Activated CD4-positive, alpha-beta memory T cell treated with anti-CD3 and anti-CD28 coated beads for 36 hours (primary cell): ENCODE measurements at places on chromosomes 2 and 18. TPM values are rescaled to one million over a fixed set of nuclear protein-coding genes. Genes with fewer than 3 reads are reported as not detected.
A peak's percentile ranks its signal among the peaks of the same experiment; 100 is the strongest.

Gene REG1B
- not detected for total RNA-seq

DNA sequence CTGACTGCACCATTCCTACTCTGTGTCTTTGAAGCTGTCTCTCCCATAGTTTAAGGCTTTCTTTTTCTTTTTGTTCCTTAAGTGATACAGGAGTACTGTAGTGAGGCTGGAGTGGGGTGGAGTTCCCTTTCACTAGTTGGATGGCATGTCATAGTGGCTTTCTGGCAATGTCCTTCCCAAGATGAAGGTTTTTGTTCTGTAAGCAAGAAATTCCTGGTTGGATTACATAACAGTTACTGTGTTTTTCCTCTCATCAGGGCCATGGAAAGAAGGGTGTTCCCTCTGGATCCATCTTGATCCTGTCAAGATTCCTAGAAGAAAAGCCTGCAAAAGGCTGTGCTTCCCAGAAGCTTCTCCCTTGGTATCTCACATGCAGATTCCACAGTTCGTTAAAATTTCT is 84.2 kb downstream of the ACKR3 start:
- DNase-seq: no peak

Gene ACTR2
- 401 TPM for total RNA-seq

DNA sequence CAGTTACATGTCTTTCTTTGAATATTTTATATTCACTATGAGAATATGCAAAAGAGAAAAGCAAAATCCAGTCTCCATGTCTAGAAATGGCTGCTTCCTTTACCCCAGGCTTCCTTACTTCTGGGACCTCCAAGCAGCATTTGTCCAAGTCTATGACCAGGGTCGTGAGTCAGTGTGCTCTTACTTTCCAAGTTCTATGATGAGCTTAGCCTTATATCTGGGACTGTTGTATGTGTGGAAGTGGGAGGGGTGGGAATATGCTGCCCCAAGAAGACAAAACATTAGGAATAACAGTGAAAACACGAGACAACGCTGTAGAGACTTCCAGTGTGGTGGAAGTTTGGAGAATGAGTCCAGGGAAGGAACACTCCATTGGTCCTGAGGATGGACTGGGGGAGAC is 21.2 kb upstream of the CHRNA1 start:
- no peak for DNase-seq

Gene FN1
- total RNA-seq: 0.53 TPM

GRCh38 chr18:11316546-11316945 is 167.2 kb upstream of the PIEZO2 start:
- DNase-seq: no peak

Gene MC5R
- not detected for total RNA-seq

DNA sequence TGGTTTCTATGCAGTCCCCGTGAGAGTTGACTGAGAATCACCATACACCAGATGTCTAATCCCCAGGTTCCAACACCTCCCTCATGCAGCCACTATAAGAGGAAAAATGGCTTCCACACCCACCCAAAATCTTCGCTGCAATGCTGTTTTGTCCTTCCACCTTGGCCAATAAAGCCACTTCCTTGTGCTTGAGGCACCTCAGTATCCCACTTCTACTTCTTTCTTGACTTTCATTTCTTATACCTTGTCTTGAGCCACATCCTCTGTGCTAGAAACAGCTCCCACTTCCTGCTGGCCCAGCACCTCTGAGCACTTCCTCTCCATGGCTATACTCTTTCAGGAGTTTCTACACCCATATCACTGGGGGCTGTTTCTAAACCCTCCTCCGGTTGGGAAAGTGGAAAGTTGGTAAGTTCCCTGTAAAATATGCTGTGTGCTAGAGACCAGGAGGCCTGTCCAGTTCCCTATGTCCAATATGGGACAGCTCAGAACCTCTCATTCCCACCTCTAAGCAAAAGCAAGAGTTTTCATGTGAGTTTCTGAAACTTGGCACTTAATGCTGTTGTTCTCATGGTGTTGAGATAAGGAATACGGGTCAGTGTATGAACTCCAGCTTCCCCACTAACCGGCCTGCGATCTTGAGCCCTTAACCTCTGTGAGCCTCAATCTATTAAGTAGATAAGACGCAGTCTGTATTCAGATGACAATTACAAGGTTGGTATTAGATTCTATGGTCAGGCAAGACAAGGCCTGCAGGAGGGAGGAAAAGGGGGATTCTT is 209.1 kb upstream of the ID2 start:
- peak; percentile 53 for DNase-seq

Gene TXNDC2
- total RNA-seq: not detected

Gene INPP5D
- 54.9 TPM for total RNA-seq

- no peak for DNase-seq
Measured at GRCh38 chr2:207412787-207413310, 116.9 kb upstream of the CREB1 start.

Gene DLGAP1
- total RNA-seq: 0.45 TPM

DNA sequence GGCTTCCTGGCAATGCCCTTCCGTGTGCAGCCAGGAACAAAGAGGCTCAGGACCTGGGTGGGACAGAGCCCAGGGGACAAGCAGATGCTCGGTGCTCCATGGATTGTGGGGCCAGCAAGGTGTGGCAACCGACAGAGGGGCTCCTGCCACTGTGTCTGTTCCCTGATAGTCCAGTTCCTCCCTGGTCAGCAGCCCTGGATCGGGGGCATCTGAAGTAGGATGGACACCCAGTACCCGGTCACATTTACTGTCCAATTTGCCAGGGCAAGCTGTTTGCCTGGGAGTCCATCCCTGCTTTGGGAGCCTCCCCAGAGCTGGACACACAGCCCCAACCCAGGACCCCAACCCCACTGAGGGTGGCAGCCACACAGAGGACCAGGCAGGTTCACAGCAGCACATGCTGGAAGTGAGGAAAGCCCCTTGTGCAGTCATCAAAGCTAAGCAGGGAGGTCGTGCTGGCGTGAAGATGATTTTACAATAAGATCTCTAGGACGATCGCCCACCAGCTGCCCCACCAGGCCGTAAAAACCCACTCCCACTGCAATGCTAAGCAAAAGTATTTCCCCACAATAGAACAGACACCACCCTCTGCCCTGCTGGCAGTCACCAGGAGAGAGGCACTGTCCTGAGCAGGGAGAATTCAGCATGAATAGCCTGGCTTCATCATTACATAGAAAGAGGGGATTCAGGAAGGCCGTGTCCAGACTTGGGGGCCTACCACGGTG is 141.7 kb downstream of the NDUFA10 start:
- no peak for DNase-seq

Gene KIAA2012
- not detected for total RNA-seq

DNA sequence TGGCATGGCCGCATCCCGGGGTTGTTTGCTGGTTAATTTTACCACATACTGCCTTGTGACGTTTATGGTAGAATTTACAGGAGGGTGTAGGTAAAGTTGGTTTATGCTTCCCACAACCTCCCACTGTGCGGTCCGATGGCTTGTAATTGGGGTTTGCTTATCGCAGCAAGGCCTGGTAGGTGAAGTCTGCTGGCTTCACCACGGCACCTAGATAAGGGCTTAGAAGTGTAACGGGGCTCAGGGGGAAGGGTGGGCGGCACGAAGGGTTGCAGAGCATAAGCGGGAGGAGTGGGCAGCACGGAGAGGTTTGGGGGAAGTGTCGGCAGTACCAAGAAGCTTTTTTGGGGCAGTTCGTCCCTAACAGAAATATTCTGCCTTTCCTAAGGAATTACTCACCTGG is 39.0 kb upstream of the TMEM131 start:
- no peak for DNase-seq

DNA sequence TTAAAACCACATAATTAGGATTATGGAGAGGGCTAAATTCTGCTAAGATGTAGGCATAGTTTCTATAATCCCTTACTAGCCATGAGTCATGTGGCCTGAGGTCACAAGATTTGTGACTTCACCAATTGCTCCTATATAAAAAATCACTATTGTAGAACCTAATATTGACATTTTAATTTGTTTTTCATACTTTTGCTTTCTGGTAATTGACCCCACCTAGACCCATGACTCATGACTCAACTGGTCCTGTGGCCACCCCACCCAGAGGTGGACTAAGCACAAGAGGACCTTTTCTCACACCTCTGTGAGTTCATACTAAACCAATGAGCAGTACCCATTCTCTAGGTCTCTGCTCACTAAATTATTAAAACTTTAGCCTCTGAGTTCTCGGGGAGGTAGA is 1567.5 kb upstream of the LRRTM1 start:
- no peak for DNase-seq

Gene LDLRAD4
- total RNA-seq: 28.4 TPM

Gene IGFBP2
- 1.4 TPM for total RNA-seq

DNA sequence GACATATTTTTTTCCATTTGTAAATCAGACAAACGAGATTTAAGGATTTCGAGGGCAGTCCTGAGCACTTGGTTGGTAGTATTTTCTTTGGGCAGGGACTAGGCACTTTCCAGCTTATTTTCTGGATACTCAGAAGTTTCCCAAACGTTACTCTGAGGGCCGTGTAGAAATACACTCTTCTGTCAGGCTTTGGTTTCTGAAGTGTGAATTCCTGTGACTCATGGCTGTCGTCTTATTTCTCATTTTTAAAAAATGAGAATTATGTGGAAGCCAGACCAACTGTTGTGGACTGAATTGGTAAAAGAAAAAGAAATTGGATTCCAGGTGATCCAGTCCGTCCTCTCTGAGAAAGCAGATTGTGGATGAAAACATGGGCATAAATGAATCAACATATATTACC is 658.6 kb upstream of the FANCL start:
- DNase-seq: no peak

Gene TRIM54
- not detected for total RNA-seq

DNA sequence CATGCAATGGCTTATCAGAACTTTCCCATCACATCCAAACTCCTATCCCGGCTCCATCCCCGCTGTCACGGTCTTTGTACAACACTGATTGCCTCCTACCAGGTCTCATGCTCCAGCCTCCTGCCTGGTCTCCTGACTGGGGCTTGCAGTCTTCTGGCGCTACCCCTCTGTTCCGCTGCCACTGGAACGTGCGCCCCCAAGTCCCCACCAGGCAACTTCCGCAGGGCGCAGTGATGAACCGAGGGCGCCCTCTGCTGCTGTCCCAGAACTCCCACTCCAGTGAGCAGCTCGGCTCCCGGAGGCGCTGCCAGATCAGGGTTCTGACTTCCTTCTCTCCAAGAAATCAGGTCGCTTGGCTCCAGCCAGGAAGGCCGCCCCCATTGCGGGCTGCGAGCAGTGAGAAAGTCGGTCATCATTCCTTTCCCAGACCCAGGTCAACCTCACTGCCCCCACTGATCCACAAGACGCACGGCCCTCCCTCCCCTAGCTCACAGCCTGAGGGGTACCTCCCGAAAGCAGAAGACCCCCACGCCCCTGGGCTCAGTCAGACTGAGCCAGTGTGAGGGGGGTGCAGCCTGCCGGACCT is 43.9 kb upstream of the RAB11FIP5 start:
- peak; percentile 59 for DNase-seq

Gene DSG1
- not detected for total RNA-seq

Gene POMC
- 3.8 TPM for total RNA-seq

DNA sequence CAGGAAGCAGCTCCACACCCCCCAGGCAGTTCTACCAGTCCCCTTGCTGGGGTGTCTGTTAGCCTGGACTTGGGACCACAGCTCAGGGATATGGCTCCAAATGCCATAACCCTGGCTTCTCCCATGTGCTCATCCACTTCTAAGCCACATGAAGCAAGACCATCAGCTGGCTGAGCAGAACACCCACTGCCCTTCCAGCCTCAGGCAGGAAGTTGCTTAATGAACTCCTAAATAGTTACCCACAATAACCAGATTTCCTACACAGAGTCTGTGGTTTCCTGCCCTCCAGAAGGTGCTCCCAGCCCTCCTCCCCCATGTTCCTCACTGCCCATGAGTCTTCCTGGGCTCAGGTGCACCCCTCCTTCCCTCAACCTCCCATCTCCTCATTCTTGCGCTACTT is 98.3 kb upstream of the EPC2 start:
- peak; percentile 33 for DNase-seq

DNA sequence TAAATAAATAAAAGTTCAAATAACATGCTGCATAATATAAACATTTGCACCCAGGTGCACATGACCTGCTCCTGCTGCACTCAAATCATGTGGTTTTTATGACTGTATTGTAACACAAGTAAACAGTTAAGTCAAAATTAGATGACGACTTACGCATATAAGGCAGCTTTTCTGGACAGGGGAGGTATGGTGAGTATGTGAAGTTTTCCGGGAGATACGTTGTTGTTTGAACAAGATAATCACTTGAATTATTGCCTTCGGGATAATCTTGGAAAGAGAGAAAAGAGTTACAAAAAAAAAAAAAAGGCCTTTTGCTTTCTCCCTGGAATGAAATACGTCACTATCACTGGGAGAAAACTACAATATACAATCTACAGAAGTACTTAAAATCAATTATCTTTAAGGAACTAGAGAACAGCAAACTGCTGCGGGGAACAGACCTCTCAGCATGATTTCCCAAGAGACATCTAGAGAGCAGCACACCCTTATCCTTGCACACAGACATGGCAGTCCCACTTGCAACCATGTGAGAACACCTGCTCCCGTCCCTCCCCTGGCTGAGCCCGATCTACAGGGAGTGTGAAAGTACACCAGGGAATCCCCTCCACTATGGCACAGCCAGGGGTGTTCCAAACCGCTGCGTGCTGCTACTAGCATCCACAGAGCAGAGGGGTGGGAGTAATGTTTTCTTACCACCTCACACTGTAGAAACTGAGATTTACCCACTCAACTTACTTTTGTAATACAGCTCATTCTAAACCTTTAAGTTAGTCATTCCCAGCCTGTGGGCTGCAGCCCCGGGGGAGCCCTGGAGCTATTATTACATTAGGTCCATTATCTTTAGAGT is 26.3 kb downstream of the B4GALT6 start:
- DNase-seq: peak; percentile 74
